ENCODE measurements at places on chromosomes 2 and 18. TPM values are rescaled to one million over a fixed set of nuclear protein-coding genes. Genes with fewer than 3 reads are reported as not detected.

Gene KHK
- 2.2 TPM for total RNA-seq

Gene UNC80
- not detected for total RNA-seq

Gene PTMA
- 678 TPM for total RNA-seq

Gene CTLA4
- 0.64 TPM for total RNA-seq

Gene ONECUT2
- total RNA-seq = not detected

Gene MC2R
- not detected for total RNA-seq

Gene VSNL1
- total RNA-seq = 6.9 TPM

Gene GKN2
- not detected for total RNA-seq

Gene PIEZO2
- total RNA-seq = 11.4 TPM

Gene DLX2
- not detected for total RNA-seq

Gene DNAJC5G
- not detected for total RNA-seq

Gene FZD7
- 41.4 TPM for total RNA-seq
